ENCODE measurements at places on chromosomes 12 and 14.

- no peak for DNase-seq
These were observed 174.2 kb upstream of the PDE3A start for GRCh38 chr12:20194171-20194570.

DNA sequence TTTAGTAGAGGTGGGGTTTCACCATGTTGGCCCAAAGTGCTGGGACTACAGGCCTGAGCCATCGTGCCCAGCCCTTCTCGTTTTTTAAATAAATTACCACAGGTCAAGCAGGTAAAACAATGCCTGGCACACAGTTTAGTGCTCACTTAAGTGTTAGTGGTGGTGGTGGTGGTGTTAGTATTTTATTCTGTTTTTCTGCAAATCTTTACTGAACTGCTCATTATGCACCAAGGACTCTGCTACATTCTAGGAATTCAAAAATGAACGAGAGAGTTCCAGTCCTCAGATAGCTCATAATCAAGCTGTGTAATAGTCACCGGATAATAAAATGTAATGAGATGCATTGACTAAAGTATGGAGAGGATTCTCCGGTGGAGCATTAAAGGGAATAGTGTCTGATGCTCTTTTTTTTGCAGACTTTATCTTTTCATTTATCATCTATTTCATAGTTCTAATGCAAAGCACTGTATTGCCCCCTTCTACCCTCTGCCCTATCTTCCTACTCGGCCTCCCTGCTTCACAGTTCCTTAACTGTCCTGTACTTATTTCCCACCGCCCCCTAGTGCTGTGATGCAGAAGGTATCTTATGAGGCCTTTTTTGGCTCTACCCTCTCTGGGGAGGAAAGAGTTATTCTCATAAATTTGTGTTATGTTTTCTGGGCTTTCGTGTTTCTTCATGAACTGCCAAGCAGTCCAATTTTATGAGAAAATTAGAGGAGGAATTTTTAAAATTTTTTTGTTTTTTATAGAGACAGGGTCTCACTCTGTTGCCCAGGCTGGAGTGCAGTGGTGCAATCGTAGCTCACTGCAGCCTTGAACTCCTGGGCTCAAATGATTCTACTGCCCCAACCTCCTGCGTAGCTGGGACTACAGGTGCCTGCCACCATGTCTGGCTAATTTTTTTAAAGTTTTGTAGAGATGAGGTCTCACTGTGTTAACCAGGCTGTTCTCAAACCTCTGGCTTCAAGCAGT, 1.0 kb downstream of the ITFG2 start:
- no peak for DNase-seq

DNA sequence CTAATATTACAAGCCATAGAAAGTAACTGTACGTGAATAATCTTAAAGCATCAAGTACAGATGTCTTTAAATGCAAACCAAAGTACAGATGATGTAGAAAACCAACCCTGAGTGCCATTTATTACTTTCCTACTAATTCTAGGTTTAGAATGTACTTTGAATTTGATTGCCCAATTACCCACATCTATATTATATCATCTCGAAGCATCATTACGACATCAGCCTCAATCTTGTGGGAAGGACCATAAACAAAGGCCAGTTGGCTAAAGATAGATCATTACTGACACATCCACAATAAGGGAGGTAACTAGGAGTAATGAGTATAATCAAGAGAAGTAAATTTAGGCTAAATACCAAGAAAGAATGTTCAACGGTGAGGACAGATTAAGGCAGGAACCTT, 478.9 kb downstream of the BCAT1 start:
- DNase-seq = no peak

DNA sequence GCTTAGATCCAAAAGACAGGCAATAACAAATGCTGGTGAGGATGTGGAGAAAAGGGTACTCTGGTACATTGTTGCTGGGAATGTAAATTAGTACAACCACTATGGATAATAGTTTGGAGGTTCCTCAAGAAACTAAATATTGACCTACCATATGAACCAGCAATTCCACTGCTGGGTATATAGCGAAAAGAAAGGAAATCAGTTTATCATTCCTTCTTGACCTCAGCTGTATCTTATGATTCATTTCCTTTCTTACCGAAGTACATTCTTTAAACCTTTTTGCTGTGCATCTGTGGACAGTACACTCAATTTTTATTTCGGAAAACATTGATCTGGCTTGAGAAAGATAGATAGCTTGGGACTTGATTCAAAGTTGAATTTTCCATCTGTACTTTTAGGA, 183.2 kb upstream of the LRFN5 start:
- DNase-seq = no peak

- peak; percentile 47 for DNase-seq
These were observed 1.6 kb downstream of the CBLN3 start for GRCh38 chr14:24427537-24428508.

DNA sequence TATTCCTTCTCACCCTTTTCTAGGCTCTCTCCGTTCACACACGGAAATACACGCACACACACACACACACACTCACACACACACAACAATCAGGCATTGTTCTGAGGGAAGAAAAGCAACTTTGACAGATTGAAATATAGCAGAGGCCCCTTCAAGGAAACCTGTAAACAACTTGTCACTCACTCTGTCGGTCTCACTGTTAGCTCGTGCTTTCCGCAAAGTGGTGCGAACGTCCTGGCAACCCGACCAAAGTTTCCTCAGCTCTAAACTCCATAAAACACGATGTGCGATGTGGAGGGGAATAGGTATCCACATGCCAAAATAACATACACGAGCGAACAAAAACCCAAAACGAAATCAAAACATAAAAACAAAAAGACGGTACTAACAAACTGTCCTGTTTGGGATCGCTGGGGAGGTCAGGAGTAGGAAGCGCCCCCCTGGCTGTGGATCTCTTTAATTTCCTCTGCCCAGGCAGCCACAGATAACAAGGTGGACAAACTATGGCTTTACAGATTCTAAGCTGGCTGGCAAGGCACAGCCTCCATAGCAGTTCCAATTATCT, 822 bp upstream of the SOX5 start:
- DNase-seq = peak; percentile 64

DNA sequence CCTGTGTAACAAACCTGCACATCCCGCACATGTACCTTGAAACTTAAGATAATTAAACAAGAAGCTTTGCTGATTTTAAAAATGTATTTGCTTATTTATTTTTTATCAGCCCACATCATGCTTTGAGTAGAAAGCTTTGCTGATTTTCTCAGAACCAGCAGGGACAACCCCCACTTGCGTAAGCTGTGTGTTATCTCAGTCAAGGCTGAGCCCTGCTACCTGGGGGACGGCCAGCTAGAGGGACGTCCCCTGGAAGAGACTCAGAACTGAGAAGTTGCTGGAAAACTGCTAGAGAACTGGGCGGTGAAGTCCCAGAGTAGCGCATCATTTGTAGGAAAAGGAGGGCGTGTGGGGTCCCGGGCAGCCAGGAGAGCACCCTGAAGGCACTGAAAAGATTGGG, 4.1 kb upstream of the PLEK2 start:
- no peak for DNase-seq

DNA sequence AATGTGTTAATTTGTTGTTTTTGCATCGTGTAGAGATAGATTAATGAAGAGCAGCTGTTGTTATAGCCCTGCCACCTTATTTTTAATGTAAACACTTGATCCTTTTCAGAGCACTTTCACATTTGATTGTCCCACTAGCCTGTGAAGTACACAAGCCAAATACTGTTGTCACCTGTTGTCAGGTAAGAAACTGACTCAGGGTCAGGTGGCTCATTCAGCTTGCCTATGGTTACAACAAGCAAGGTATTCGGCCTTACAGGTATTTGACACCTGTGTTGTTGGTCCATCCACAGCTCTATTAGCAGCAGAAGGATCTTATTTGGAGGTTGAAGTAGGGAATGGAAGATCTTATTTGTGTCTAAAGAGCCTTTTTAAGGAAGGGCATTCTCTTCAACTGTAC, 108.9 kb downstream of the GPR135 start:
- DNase-seq = no peak

- DNase-seq = no peak
These were observed 981 bp downstream of the FLVCR2 start for GRCh38 chr14:75579338-75579864.

GRCh38 chr12:3962631-3963483, 89.7 kb upstream of the PARP11 start:
- DNase-seq = no peak

- no peak for DNase-seq
These were observed 13.7 kb downstream of the PLXNC1 start for GRCh38 chr12:94162108-94162507.

GRCh38 chr12:106254724-106255123, 6.9 kb upstream of the CKAP4 start:
- DNase-seq = no peak

GRCh38 chr12:101608301-101609133, 13.7 kb downstream of the MYBPC1 start:
- DNase-seq = no peak

DNA sequence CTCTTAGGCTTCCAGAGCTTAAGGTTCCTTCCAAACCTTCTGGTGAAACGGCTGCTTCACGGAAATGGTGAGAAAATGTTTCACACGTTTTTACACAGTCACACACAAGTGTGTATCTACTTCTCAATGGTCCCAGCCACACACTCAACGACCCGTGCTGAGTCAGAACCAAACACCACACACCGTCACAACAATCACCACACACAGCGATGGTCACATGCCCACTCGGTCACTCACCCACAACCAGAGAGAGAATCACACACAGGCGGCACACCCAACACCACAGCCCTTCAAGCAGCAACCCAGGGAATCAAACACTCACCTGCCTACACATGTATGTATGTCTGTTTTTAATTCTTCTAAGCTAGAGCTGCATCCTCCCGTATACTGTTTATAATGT, 12.6 kb upstream of the PLEKHD1 start:
- no peak for DNase-seq

DNA sequence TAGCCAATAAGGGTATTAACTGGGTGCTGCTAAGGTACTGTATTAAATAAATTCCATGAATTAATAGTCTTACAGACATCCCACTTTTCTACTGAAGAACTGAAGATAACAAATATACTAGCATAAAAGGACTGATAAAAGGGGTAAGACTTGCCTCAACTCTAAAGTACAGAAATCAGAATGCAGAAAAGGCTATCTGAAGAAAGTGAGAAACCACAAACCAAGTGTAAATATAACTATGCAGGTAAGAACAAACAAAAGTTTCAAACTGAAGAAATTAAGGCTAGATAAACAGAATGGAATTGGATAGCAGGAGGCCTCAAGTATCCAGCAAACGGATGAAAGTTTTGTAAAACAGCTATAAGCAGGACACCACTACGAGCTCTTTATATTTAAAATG, 29.5 kb downstream of the YAF2 start:
- no peak for DNase-seq
